ENCODE measurements at places on chromosomes 12 and 14.

- no peak for DNase-seq
These were observed 268.0 kb downstream of the BTG1 start for GRCh38 chr12:91877456-91878235.

DNA sequence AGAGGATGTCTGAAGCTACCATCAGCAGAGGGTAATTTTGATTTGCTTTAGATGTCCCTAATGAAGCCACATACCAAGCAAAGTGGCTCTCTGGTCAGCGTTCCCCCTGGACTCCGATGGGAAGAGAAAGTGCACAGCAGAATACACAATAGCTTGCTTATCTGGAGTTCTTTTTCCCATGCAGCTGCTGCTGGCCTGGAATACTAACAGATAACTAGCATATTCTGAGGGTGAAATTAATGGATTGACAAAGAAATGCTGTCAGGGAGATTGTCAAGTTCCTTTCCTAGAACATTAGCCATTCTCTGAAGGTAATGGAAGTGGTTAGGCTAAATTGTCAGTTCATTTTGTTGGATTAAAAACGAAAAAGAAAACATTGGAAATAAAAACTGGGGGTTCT is 391.3 kb downstream of the FLRT2 start:
- DNase-seq, result no peak

DNA sequence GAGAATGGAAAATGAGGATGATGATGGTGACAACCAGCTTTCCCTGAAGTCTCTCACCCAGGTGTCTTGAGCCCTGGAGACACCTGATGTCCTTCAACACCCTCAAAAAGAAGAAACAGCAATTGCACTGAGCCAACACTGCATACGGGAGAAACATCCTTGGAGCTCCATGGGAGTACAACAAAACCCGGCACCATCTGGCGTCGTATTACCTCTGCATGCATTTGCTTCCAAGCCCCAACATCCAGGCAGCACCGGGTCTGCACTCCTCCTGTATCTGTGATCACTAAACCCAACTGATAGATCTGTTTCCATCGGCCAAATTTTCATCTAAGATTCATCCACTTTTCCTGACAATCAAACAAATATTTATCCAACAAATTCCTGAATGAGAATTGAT is 249.9 kb downstream of the DPF3 start:
- DNase-seq, result no peak

DNA sequence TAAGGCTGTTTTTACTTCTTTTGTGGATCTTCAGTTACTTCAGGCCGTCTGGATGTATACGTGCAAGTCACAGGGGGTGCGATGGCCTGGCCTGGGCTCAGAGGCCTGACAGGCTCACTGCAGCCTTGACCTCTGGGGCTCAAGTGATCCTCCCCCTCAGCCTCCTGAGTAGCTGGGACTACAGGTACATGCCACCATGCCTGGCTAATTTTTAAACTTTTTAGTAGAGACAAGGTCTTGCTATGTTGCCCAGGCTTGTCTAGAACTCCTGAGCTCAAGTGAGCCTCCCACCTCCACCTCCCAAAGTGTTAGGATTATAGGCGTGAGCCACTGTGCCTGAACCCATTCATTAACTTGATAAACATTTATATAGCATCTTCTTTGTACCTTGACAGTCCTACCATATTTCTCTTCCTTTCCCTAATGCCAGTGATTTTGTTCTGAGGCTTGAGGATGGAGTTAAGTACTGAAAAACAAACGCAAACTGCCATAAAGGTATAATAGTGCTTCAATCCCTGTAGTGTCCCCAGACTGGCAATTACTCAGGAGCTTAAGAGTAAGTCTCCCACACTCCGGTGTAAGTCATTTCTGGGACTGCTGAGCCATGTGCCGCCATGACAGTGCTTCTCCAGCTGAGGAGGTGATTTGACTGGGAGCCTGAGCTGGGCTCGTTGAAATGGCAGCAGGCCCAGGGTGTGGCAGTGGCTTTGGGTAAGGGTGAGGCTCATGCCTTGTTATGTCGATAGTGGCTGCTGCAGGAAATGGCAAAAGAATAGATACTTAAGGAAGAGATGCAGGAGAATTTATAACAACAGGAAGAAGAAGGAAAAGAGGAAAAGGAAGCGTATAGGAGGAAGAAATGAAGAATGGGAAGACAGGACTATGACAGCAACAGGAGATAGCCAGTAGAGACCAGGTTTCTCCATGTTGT is 43.7 kb upstream of the HECTD1 start:
- peak; percentile 80 for DNase-seq

DNA sequence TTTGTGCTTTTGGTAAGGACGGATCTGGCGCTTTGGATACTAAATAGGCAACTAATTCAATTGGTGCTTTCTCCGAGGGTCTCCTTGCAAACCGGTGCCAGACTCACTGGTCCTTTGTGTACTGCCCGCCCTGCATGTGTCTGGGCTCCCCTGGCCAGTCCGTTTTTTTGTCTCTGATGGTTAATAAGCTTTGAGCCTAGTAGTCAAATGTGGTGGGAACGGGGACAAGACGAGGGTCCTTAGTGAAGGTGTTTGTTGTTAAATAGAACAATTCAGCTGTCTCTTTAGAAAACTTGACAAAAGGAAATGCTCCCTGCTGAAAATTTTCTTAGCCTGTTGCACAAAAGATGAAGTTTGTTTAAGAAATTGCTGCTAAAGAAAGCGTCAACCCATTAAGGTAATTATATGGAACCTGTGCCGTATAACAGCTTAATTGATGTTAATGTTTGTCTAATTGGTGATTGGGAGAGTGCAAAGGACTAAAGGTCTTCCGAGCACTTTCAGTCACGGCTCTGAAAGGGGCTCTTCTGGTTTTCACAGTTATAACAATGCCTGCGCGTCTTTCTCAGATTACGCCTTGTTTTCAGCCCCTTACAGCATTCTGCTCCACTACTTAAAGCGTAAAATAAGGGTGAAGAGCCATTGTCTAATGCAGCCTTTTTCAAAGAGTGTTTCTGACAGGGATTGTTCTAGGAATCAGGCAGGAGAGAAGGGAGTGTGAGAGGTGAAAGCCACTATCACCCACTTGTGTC is 537.4 kb downstream of the PRKD1 start:
- no peak for DNase-seq

DNA sequence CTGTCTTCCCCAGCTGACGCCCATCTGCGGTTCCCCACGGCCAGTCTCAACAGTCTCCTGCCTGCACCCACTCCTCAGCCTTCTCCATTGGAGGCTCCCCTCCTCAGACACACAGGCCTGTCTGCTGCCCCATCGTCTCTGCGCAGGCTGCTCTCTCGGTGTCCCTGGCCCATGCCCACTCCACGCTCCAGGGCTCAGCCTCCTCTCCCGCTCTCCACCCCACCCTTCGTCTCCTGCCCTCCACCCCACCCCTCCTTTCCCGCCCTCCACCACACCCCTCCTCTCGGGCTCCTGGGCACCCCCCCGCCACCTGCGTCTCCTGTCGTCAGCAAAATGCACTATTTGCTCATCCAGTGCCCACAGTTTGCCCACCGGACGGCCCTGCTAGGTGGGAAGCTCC is 119.6 kb upstream of the DIO3 start:
- no peak for DNase-seq

- no peak for DNase-seq
These were observed 9.5 kb upstream of the CAPRIN2 start for GRCh38 chr12:30764251-30764650.

GRCh38 chr12:94183708-94184379 is 35.5 kb downstream of the PLXNC1 start:
- DNase-seq, result no peak

All from hematopoietic multipotent progenitor cell treated with erythropoietin and hydrocortisone succinate and interleukin-3 and kit ligand, for 8 days (in vitro differentiated cells).